ENCODE measurements at places on chromosomes 12 and 14. TPM values are rescaled to one million over a fixed set of nuclear protein-coding genes. Genes with fewer than 3 reads are reported as not detected.
A peak's percentile ranks its signal among the peaks of the same experiment; 100 is the strongest.

DNA sequence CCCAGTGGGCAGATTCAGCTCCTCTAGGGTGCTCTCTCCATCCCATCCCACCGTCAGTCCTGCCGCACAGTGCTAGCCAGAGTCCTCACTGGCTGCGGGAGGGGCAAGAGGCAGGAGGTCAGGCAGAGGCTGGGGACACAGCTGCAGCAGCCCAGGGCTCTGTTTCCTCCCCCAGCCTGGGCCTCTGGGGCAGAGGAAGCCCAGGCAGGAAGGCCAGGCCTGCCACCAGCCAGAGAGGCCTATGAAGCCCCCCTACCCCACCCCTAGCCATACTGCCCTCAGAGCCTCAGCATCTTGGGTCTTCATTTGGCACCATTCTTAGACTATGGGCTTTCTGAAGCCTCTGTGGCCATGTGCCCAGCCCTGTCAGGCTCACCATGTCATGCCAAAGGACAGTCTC is 3.4 kb downstream of the ACVRL1 start:
- no peak for DNase-seq

DNA sequence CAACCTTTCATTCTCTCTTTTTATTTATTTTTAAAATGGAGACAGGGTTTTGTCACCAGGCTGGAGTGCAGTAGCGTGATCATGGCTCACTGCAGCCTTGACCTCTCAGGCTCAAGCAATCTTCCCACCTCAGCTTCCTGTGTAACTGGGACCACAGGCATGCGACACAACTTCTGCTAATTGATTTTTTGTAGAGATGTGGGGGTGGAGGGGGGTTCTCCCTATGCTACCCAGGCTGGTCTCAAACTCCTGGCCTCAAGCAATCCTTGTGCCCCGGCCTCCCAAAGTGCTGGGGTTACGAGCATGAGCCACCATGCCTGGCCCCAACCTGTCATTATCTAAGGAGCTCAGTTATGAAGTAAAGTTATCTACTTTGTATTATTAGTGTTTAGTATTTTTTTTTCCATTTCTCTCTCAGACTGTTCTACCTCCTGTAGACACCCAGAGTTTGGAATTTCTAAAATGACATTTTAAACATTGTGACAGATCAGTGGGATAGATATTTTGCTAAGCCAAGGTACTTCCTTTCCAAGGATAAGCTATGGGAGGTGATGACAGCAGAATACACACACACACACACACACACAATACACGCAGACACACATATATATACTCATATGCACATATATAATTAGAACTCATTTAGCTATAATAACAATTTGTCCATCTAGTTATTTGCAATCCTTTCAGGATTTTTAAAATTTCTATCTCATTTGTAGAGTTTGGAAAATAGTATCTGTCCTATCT is 2.1 kb upstream of the USP44 start:
- DNase-seq = no peak

DNA sequence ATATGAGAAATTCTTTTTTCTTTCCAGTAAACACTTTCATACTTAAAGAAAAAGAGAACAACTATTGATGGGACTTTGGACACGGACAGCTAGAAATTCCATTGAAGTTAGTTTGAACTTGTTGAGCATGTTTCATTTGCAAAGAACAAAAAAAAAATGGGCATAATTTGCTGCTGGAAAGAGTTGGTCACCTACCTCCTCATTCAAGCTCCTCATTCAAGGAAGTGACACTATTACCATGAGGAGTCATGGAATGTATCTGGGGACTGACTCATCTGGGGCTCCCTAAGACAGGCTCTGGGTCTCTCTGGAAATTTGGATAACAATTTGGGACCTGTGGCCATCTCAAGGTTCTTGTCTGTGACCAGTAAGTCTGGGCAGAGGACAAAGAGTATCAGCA is 50.4 kb downstream of the KICS2 start:
- no peak for DNase-seq

- no peak for DNase-seq
These were observed 122.0 kb upstream of the DHRS4 start for GRCh38 chr14:23831596-23831995.

- no peak for DNase-seq
These were observed 19.0 kb downstream of the SUSD6 start for GRCh38 chr14:69630360-69630759.

DNA sequence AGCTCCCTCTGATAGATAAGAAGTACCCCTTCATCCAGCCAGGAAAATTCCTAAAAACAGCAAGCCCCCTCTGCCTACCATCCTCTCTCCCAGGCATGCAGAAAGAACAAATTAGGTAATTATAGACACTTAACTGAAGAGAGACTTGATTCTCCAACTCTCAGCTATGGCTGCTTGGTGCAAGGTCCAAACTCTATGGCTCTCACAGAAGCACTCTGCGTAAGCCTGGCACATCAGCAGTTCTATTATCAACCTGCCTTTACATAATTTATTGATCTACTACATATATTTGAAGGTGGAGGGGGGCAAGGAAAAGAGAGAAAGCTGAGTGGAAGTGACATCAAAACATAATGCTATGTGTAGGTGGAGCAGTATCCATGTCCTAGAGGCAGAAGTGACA is 1.1 kb upstream of the MYO1A start:
- DNase-seq = no peak

DNA sequence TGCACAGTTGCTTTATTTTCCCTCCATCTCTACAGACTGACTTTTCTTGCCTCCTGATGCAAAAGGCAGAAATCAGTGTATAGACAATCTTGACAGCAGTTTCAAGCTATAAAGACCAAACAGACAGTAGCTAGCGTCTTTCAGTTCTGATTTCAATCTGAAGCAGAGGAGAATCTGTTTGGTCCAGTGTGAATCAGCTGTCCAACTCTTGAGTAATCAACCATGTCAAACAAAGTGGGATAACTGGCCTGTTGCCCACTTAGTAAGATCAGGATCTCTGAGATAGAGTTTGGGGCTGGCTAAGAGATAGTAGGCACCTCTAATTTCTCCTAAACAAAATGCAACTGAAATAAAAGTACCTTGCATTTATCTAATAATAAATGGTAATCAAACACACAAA is 797.4 kb upstream of the FBXO33 start:
- DNase-seq = no peak

- no peak for DNase-seq
These were observed 32.8 kb downstream of the YEATS4 start for GRCh38 chr12:69392179-69392928.

- DNase-seq = no peak
These were observed 84.7 kb downstream of the NUAK1 start for GRCh38 chr12:106054049-106054448.

- DNase-seq = no peak
These were observed 4.9 kb upstream of the SENP1 start for GRCh38 chr12:48110691-48111311.

DNA sequence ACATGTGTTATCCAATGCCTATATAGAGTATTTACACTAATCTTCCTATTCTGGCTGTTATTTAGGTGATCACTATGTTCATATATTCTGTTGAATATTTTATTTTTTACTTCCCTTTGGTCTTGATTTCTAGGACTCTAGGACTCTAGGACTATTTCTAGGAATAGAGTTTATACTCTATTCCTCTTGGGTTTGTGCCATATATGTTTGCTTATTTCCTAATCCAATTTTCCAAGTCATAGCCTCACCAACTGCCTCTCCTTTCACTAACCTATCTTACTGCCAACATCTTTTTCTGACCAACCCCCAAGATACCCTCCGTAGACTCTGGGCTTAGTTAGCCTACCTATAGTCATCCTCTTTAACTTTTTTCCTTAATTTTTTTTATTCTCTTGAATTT is 28.5 kb downstream of the ARF6 start:
- DNase-seq = no peak

DNA sequence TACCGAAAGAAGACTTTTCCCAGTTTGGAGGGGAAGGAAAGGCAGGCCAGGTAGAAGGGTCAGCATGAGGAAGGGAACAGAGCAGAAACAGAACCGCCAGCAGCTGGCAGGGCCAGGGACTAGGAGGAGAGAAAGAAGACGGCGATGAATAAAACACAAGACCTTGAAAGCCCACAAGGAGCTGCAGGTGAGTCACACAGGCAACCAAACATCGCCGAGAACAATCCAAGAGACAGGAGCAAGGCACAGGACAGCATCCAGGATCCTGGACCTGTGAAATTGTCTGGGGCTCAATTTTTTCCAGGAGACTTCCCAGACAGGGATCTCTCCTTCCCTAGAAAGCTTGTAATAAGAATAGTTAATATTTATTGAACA is 47.3 kb downstream of the NUAK1 start:
- no peak for DNase-seq

DNA sequence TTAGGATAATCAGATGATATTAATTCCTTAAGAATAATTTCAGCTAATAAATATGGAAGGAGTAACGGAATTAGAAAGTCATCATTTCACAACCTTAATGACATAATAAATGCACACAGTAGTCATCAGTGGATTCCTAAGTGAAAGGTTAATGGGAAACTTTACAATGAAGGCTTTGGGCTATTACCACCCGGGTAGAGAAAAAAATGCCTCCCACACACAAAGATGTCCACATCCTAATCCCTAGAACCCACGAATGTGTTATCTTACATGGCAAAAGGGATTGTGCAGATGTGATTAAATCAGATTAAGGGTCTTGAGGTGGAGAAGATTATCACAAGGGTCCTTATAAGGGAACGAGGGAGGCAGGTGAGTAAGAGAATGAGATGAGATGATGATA is 5.6 kb downstream of the TMED10 start:
- DNase-seq = no peak

GRCh38 chr14:80264702-80265101 is 53.4 kb upstream of the DIO2 start:
- no peak for DNase-seq

DNA sequence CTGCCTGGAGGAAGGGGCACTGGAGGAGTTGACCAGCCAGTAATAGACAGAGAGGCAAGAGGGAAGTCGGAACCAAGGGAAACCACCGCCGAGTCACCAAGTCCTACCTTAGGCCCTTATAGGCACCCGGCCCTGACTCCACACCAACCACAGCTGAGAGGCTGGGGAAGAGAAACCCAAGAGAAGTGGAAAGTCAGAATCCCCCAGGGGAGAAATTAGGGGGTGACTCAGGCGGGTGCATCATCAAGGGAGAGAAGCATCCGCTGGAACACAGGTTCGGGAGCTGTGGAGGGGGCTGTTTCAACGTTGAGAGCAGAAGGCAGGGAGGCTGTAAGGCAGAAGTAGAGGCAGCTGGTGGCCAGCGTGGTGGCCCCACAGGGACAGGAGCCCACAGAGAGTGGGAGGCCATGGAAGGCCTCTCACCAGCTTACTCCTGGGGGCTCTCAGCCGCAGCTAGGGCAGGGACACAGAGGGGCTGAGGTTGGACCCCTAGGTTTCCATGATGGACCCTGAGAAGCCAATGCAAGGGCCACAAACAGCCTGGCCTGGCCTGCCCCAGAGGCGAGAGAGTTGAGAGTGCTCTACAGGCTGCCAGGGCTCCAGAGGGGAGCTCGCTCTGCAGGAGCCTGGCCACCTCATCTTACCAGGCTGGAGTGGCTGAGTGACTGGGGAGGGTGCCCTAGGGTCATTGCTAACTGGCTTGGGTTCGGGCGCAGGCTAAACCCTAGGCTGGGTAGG is 1.4 kb upstream of the TRMT61A start:
- peak; percentile 40 for DNase-seq

DNA sequence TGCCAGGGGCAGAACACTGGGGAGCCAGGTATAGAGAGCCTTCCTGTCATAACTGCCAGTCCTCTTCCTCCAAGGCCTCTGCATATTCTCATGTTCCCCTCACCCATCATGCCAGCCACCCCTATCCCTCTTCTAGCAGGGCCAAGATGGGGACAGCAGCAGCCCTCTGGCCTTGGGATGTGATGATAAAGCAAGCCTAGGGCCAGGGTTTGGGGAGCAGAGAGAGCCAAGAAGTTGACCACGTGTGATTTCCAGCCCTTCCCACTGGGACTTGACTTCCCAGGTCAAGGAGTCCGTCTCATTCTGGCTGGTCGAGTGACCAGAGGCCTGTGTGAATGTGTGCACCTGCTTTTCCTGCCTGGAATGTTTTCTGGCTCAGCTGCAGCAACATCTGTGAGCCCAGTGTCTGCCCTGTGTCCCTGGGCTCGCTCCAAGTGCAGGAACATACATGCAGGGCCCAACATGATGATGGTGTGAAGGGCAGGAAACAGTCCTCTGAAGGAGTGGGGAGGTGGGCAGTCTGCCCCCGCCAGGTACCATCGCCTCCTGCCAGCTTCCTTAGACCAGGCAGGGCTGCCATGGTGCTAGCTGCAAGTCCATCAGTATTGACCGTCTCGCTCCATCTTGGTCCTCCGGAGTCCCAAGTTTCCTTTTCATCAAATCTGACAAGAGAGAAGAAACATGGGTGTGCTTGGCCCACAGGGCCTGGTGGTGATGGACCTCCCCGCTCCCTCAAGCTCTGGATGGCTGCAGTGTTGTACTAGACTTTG is 21.0 kb downstream of the VASH1 start:
- DNase-seq = no peak

Gene AGAP2
- total RNA-seq = 1.3 TPM

Gene RFLNA
- total RNA-seq = 36.0 TPM

Gene TAS2R20
- 1.7 TPM for total RNA-seq

Gene RPL10L
- total RNA-seq = 6.7 TPM

Gene C12orf50
- total RNA-seq = not detected

Gene POTEG
- total RNA-seq = not detected

Gene JPH4
- 0.87 TPM for total RNA-seq

Data from mucosa of descending colon (tissue), 3 donors.